Stimulated activated naive CD8-positive, alpha-beta T cell treated with anti-CD3 and anti-CD28 coated beads, Interleukin-15, Interleukin-2, amounts not matched to agents 100 U/mL and 50 U/mL, for 24 hours (primary cell): ENCODE measurements at places on chromosomes 6 and 20.

GRCh38 chr6:105109955-105110895 is 69.6 kb downstream of the POPDC3 start:
- DNase-seq: no peak

- DNase-seq: peak; percentile 60
Measured at GRCh38 chr6:108874470-108875160, 26.4 kb downstream of the ARMC2 start.

DNA sequence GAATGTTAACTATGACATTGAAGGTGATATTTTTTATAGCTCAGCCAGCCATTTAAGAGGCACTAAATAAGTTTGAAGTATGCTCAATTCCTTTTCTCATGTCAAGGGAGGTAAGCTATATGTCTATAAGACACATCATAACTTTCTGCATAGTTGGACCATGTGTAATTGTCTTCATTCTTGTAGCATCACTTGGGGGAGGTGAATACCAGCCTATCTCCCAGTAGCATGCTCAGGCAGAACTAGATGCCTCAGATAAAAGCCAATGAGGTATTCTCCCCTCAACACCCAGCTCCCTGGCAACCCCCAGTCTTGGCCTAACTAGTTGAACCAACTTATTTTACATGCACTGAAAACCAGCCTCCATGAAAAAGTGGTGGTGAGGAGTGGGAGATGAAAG is 158.3 kb upstream of the JAG1 start:
- DNase-seq: no peak

DNA sequence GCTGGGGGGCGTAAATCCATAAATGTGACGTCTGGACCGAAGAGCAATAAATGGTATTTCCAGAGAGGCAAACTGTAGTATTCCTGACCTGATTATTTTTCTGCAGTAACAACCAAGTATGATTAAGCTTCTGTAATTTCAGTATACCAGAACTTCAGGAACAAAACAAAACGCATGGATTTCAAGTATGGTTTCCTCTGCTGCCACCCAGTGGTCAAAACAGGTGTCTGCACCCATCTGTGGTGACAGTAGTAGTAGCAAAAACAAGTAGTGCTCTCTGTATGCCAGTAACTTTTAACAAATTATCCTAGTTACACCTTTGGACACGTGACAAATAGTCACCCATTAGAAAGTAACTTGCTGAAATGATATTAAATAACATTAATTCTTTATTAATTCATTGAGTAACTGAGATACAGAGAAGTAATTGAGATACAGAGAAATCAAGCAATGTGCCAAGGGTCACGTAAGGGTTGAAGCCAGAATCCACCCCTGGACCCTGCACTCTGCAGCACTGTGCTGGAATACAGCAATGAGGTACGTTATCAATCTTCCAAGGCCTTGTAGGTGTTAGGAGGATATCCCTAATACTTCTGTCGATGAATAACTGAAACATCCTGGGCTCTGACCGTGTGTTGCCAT is 7.9 kb downstream of the CALHM4 start:
- DNase-seq: peak; percentile 66

- no peak for DNase-seq
Measured at GRCh38 chr6:25498505-25498904, 153.5 kb upstream of the SCGN start.
